ENCODE measurements at places on chromosomes 6 and 20. TPM values are rescaled to one million over a fixed set of nuclear protein-coding genes. Genes with fewer than 3 reads are reported as not detected.

DNA sequence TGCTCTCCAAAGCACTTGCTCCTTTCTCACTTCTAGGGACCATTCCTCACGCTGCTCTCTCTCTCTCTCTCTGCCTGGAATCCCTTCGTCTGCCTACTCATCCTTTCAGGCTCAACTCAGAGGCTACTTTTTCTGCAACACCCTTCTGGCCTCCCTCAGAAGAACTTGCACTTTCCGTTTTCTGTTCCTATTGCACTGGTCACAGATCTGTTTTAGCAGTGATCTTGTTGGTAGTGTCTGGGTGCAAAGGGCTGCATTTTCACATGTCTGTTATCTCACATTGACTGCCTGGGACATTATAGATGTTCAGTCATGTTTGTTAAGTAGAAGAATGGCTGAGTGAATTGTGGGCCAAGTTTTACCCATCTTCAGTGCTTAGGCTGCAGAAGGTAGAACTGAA, 63.5 kb downstream of the RIN2 start:
- no peaks in the 10 kb centered on the region for H3K4me1 ChIP-seq
- H3K27ac ChIP-seq, result no peak overlapping the region
- H3K36me3 ChIP-seq, result peaks cover 22% of the 10 kb centered on the region
- no peaks in the 10 kb centered on the region for H3K27me3 ChIP-seq
- no peak overlapping the region for H3K4me3 ChIP-seq

TP53TG5 gene
- total RNA-seq, result not detected

ALDH5A1 gene
- 22.5 TPM for total RNA-seq

ADGB gene
- total RNA-seq, result not detected

DNA sequence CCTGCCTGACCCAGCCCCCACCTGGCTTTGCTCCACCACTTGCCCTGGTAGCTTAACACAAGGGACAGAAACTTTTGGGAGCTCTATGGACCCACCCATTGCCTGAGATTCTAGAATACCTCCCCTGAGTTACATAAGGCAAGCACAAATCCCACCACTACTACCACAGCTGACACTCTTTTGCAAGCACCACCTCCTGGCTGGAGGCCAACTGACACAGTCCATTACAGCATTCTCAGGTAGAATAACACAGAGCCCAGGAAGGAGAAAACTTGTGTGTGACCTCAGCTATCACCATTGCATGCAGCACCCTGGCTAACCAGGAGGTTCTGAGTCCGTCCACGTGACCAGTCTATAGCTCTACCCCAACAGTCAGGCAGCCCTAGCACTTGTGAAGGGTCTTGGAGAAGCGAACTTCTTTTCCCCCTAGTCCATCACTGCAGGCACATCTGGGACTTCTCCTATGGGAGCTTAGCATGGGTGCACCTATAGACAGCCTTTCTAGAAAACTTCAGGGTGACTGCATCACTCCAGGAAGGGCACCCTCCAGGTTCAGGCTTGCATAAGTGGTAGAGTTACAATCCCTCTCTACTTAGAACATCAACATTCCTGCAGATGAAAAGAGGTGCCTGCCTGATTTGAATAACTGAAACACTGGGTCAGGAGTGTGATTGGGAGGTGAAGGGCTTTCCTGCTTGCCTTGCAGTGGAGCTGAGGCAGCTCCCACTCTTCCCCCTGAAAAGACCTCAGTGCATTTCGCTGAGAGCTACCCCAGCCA, 30.1 kb downstream of the CITED2 start:
- DNase-seq, result no peak
- H3K4me1 ChIP-seq, result peaks cover 20% of the 10 kb centered on the region
- H3K36me3 ChIP-seq, result peaks cover 7% of the 10 kb centered on the region
- H3K27me3 ChIP-seq, result no peaks in the 10 kb centered on the region
- H3K4me3 ChIP-seq, result no peak overlapping the region

DNA sequence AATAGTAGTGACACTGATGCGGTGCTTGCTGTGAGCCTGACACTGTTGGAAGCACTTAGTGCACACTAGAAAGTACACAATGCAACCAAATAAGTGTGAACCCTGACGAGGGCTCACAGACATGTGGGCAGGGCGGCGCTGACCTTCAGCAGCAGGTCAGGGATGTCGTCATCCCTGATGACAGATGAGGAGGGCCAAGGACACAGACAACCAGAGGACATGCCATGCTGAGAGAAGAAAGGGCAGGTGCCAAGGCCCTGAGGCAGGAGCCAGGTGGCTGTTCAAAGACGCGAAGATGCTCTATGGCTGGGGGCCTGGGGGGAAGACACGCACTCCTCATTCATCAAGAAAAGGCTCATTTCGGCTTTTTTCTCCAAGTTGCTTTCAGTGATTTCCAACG, 176.4 kb upstream of the CST7 start:
- peak; percentile 20 for DNase-seq
- no peak overlapping the region for H3K4me3 ChIP-seq
- no peaks in the 10 kb centered on the region for H3K36me3 ChIP-seq
- H3K27me3 ChIP-seq, result peaks cover 10% of the 10 kb centered on the region

NKAIN2 gene
- 0.13 TPM for total RNA-seq

DNA sequence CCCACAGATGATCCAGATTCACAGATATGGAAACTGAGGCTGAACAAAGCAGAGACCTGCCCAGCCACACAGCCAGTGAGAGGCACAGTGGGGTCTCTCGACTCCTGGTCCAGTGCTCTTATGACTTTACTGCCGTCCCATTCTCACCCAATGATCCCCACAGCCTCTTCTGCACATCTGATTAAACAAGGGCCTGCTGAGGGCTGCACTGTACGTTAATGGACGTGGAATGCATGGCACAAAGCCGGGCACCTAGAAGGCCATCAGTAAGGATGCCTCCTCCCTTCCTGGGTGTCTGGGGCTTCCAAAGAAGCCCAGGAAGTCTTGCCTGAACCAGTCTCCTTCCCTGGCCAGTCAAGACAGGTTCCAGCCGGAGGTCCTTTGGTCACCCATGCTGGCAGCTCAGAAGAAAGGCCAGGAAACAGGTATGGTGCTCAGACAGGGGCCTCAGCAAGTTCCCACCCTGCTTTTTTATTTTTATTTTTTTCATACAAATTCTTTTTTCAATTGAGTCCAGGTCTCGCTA, 3.8 kb downstream of the TFEB start:
- no peak overlapping the region for H3K4me3 ChIP-seq
- no peaks in the 10 kb centered on the region for H3K36me3 ChIP-seq
- H3K27me3 ChIP-seq, result peaks cover 25% of the 10 kb centered on the region
- peaks cover 7% of the 10 kb centered on the region for H3K4me1 ChIP-seq

NKX2-2 gene
- total RNA-seq, result not detected

GRCh38 chr6:149212892-149213801, 104.4 kb upstream of the TAB2 start:
- H3K4me1 ChIP-seq, result peaks cover 23% of the 10 kb centered on the region
- no peak overlapping the region for H3K4me3 ChIP-seq
- DNase-seq, result no peak
- H3K27ac ChIP-seq, result no peak overlapping the region

GRCh38 chr6:132247381-132248159, 153.7 kb downstream of the MOXD1 start:
- peaks cover 3% of the 10 kb centered on the region for H3K36me3 ChIP-seq
- no peaks in the 10 kb centered on the region for H3K27me3 ChIP-seq
- no peak overlapping the region for H3K4me3 ChIP-seq
- H3K27ac ChIP-seq, result no peak overlapping the region

DNA sequence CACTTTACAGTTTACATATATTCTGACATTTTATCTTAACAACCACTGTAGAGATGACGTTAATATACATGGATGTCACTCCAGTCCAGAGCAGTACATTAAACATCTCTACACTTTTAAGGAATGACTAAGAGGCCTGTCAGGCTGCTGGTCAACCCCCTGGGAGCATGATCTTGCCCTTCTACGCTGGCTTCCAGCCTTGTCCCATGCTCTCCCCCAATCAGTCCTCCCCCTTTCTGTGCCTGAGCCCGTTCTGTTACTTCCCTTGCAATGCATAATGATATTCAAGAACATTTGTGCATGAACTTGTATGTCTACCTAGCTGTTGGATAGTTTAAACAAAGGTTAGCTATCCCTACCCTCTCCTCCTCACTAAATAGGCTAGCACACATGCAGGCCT, 40.5 kb upstream of the PLCB4 start:
- no peak overlapping the region for H3K4me3 ChIP-seq
- H3K36me3 ChIP-seq, result no peaks in the 10 kb centered on the region
- H3K27me3 ChIP-seq, result no peaks in the 10 kb centered on the region
- DNase-seq, result no peak
- no peak overlapping the region for H3K27ac ChIP-seq

SRMS gene
- not detected for total RNA-seq

- H3K36me3 ChIP-seq, result peaks cover 3% of the 10 kb centered on the region
- H3K27me3 ChIP-seq, result no peaks in the 10 kb centered on the region
- no peak for DNase-seq
- no peak overlapping the region for H3K4me3 ChIP-seq
- H3K27ac ChIP-seq, result no peak overlapping the region
- no peaks in the 10 kb centered on the region for H3K4me1 ChIP-seq
Observed at GRCh38 chr6:158697811-158698210, 48.0 kb downstream of the SYTL3 start.

UNC93A gene
- not detected for total RNA-seq

All from mesothelial cell of epicardium (in vitro differentiated cells).